Activated CD4-positive, CD25-positive, alpha-beta regulatory T cell treated with anti-CD3 and anti-CD28 coated beads, Interleukin-2, amount 50 U/mL, for 16 hours (primary cell): ENCODE measurements at places on chromosomes 11 and 22.

GRCh38 chr11:102552447-102553194 lies 22.1 kb upstream of the MMP7 start:
- no peak for DNase-seq

DNA sequence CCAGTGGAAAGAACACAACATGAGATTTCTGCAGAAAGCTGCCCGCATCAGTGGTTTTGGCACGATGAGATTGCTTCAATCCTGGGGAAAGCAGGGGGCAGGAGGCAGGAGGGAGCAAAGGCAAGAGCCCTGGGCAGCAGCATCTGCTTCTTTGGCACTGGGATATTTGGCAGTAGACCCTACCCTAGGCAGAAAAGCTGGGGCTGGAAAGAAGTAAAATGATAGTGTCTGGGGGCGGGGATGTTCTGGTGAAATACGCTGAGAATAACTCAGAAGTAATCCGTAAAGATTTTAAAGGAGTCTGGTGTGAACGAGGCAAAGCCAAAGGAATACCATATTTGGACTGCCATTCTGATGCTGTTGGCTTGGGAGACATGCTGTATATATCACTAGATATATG lies 62.0 kb downstream of the FAM76B start:
- no peak for DNase-seq

- DNase-seq = no peak
Observed at GRCh38 chr11:114065094-114065493, 5.6 kb downstream of the ZBTB16 start.

DNA sequence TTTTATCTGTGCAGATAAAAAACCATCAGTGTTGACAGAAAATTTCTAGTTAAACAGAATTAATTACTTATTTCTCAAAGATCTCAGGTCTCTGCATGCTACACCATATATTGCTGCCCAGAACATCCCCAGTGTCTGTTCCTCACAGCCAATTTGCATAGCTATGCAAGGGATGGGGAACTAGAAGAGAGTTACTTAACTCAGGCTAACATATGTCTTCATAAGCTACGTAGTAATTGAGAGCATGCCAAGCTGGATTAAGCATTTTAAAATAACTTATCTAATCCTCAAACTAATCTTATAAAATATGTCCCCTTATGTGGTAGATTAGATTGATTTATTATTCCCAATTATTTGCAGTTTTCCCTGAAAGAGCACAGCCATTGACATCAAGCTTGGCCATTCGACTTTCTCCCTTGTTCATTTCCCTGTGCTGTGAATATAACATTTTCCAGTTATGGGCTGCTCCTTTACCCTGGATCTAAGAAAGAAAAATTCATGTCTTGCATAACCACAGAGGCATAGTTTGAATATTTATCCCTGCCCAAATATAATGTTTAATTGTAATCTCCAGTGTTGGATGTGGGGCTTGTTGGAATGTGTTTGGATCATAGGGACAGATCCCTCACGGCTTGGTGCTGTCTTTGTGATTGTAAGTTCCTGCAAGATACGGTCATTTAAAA lies 69.1 kb downstream of the C11orf87 start:
- no peak for DNase-seq

DNA sequence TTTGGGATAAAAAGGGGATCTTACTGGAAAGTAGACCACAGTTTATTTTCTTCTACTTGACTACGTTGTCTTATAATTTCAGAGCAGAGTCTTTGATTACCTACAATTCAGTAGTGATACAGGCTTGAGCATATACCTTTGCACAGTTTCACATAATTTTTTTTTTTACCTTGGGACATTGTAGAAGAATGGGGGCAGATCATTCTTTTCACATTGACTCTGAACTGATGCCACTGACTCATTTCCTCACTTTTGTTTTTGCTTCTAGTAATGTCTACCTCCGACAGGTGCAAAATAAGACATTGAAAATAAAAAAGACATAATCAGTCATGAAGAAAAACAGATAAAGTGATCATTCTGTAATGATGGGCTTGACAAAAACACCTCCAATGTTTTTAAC lies 688.3 kb upstream of the CHORDC1 start:
- DNase-seq = no peak

DNA sequence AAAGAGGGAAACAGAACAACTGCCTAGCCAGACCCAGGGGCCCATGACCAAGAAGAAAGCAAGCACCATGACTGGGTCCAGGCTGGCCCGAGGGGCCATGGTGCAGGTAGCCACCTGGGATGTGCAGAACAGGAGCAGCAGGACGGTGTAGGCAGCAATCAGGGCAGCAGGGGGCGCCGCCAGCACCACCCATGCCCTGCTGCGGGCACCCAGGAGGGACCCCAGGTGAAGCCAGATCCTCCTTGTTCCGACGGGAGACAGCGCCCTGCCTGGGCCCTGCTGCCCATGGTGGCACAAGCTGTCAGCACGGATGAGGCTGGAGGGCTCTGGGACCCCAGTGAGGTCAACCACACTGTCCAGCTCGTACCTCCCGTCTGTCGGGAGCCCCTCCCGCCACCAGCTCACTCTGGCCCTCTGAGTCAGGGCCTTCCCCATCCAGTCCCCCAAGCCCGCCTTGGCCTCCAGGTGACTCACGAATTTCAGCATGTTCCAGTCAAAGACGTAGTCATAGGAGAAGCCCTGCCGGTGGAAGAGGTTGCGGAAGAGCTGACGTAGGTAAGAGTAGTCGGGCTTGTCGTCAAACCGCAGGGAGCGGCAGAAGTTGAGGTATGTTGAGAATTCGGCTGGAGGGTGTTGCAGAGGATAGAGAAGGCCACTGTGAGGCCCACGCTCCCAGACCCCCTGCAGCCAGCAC lies 18.8 kb downstream of the CSNK1E start:
- DNase-seq = no peak

DNA sequence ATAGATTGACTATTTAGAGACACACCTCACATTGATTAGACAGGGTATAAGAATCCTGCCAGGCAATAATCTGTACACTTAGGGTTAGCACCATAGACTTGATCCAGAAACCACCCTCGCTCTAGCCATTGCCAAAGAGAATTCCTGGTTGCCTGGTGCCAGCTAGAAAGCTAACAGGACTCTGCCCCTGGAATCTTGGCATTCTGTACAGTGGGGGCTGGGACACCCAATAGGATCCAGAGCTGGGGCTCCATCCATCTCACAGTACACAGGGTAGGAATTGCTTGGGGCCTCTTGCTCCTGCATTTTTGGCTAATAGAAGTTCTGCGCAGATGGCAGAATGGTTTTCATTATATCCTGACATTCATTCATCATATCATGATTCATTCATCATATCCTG lies 3.0 kb upstream of the APLNR start:
- no peak for DNase-seq

GRCh38 chr22:27205492-27206373 lies 548.3 kb downstream of the MIAT start:
- DNase-seq = no peak

GRCh38 chr11:75270896-75271418 lies 30.4 kb downstream of the TPBGL start:
- no peak for DNase-seq

DNA sequence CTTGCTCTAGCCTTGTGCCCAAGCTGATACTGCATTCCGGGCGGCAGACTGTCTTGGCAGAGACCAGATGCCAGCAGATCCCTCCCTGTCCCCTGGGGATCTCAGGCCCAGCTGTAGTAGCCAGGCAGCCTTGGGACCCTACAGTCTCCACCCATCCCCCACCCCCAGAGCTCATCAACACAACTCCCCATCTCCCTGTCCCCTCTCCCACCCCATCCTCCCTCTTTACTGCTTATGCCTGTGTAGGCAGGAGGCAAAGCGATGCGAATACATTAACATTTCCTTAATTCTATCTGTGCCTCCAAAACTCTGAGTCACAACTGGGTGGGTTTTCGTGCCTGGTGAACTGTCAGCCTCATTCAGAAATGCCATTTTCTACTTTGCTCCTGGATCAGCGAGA lies 547.6 kb downstream of the BUD13 start:
- DNase-seq = no peak

DNA sequence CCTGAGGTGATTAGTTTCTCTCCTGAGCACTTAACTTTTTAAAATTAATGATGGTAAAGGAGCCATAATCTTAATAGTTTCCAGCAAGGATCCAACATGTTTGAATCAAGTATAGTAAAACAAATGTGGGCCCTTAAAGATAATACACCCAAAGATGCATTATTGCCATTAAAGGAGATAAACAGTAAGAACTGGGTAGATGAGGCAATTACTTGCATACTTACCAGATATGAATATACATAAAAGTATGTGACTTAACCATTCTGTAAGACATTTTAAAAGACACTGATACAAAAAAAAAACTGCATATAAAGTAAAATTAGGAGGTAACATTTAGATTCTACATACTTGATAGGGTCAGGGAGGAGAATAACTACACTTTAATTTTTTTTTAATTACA lies 48.2 kb downstream of the CADM1 start:
- no peak for DNase-seq

GRCh38 chr22:36809351-36809750 lies 7.5 kb downstream of the PVALB start:
- DNase-seq = no peak

- DNase-seq = no peak
Observed at GRCh38 chr11:45078236-45079074, 68.0 kb upstream of the PRDM11 start.

GRCh38 chr22:25818541-25818940 lies 76.6 kb downstream of the MYO18B start:
- DNase-seq = no peak

DNA sequence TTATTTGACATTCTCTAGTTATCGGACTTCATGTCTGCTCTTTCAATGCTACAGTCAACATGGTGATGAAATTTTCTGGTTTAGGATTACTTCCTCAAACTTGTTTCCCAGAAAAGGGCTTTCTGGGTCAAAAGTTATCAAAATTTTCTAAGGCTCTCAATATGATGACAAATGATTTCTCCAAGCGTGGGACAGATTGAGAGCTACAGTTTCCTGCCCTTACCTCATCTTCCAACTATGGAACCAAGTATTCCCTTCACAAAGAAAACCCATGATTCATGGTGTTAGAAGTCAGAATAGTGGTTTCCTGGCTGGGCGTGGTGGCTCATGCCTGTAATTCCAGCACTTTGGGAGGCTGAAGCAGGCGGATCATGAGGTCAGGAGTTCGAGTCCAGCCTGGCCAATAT lies 17.8 kb downstream of the MYO18B start:
- no peak for DNase-seq

GRCh38 chr11:85889676-85890579 lies 34.7 kb downstream of the CCDC83 start:
- DNase-seq = no peak

DNA sequence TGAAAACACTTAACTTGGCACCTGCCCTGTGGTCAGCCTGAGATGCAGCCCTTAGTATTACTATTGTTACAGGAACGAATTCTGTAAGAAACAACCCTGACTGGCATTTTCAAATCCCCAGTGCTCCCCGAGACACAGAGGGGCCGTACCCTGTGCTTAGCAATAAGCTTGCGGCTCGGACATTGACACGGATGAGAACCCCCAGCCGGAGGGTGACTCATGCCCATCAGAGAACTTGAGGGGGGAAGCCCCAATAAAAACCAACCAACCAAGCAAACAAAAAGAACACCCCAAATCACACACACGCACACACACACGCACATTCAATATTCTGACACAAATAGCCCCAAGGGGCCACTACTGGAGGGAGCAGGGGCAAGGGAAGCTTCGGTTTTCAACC lies 63.8 kb downstream of the SHISAL1 start:
- DNase-seq = no peak

DNA sequence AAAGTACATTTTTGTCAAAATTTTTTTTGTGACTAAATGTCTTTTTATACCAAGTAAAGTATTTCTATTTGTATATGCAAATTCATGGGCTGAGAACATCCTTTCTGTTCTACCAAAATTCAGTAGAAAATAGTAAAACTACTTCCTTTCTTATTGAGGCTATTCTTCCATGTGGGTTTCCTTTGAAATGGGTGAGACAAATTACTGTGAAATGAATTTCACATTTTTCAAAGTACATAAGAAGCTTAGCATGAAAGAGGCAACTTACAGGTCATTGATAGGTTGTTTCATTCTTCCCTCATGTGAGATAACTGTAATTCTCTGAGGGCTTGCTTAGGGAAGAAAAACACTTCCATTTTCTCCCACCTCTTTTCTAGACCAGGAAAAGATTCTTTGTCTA lies 1.0 kb upstream of the OR6X1 start:
- no peak for DNase-seq

DNA sequence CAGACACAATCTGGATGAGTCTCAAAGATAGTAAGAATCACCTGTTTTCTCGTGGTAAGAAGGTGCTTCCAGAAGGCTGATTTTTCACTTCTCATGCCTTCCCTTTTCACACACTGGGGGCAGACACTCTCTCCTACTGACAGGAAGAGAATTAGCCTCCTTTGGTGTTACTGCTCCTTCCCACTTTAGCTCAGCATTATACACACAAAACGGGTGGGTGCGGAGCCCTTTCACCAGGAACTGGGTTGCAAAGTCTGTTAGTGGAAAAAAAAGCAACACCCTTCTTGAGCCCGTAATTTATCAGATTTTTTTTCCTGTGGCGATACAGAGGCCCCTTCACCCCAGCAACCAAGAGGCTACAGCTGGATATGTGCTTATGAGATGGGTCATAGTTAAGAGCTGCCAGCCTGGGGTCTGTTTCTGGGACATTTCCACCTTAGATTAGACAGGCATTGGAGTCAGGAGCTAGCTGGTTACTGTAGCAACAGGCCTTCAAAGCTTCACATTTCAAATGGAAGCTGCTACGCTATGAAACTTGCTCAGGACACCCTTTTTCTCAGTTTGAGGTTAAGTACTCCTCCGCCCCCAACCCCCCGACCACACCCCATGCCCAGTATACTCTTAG lies 48.1 kb downstream of the SNX19 start:
- DNase-seq = no peak

GRCh38 chr22:36644333-36644757 lies 59.2 kb downstream of the CACNG2 start:
- no peak for DNase-seq

DNA sequence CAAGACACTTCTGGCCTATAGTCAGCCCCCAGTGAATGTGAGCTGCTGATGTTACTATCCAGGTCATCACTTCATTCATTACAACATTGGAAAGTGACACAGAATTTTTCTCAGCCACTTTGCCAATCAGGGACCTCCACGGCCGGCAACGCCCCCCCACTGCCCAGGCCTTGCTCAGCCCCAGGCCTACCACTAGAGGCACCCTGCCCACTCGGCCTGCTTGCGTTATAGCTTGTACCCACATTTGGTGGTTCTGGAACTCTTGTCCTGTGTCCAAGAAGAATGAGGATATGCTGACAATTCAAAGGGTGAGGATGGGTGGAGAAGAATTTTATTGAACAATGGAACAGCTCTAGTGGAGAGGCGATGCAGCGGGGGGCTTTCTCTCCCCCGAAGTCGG lies 96.2 kb downstream of the TSPAN18 start:
- no peak for DNase-seq

DNA sequence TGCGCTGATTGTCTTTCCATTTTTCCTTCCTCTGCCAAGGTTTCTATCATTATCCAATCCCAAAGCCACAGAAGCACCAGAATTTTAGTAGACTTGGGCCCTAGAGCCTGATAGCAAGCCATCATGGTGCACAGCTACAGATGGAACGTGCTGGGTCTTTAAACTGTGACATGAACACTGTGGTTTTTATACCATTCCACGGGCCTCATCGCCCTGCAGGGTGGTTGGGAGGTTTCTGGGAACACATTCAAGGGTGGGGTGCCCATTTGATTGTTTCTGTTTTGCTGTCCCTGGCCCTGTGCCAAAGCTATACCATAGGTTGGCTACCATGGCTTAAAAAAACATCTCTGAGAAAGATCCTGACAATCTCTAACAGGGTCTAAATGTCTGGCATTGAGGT lies 151.9 kb downstream of the CACNA1I start:
- no peak for DNase-seq
